ENCODE measurements at places on chromosomes 2 and 18.
A peak's percentile ranks its signal among the peaks of the same experiment; 100 is the strongest.

DNA sequence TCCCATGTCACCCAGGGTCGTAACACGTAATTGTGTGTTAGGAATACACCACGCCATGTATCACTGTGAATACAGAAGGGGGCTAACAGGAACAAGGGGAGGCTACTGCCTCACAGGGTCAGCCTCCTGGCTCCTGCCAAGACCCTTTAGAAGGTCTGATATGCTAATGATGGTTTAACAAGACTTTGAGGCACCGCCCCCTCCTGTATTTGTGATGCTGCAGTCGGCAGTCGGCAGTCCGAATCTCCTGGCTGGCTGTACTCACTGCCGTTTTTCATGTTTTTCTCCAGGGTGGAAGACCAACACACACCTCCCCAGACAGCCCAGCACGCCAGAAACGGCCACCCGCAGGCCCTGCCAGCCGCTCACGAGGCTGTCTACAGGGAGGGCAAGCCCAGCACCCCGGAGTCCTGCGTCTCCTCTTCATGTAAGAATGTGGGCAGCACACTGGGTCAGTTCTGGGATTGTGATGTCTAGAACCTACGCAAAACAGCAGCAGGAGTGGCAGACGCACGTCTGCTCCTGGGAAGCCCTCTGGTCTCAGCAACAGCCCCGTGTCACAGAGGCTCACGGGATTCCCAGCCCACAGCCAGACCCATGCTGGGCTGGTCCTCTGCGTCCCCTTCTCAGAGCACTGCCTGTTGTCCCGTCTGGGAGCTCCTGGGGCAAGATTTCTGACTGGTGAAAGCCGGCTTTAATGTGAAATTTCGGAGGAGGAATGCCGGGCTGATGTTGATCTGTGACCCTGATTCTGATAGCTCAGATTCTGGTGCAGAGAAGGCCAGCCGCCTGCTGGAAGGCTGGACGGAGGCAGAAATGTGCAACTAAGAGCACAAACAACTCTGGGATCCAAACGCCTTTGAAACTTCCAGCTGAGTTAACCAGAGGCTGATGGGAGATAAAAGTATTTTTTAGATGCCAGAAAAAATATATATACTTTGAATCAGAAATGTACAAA, 39.7 kb upstream of the B3GNT7 start:
- DNase-seq: no peak

GRCh38 chr2:28406276-28407096, 13.8 kb downstream of the FOSL2 start:
- DNase-seq: no peak

DNA sequence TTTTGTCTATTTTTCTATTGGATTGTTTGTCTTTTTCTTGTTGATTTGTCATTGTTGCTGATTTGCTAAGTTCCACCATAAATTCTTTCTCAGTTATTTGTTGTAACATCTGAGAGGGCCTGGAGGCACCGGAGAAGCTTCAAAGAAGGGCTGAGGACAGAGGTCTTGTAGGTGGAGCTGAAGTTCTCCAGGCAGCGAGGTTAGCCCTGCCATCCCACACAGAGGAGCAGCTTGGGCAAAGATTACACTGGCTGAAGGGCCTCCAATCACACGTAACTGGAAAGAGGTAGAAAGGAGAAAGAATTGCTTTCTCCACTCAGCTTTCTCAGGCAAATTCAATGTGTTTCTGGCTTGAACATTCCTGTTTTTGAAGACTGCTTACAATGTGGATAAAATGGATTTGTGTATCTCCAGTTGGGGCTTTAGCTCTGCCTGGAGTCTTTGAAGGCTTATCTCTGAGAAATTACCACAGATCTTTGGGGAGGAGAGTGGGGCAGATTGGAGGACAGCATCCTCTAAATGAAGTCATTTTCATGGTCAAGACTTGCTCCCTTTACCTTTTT, 21.1 kb upstream of the EMILIN2 start:
- no peak for DNase-seq

DNA sequence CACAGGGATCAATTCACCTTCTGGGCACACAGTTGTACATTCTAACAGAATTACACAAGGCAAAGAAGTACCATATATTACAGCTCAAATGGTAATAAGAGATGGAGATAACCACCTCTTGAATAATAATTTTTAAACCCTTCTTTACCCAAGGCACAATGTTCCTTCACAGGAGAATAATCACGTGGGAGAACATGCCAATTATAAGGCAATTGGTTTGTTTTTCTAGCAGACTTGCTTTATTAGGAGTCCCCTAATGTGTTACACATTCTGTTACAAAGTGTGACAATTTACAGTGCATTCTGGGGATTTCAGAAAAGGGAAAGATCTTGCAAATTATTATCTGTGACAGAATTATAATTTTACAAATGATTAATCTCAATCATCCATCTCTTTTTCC, 380.3 kb downstream of the RND3 start:
- DNase-seq: no peak

DNA sequence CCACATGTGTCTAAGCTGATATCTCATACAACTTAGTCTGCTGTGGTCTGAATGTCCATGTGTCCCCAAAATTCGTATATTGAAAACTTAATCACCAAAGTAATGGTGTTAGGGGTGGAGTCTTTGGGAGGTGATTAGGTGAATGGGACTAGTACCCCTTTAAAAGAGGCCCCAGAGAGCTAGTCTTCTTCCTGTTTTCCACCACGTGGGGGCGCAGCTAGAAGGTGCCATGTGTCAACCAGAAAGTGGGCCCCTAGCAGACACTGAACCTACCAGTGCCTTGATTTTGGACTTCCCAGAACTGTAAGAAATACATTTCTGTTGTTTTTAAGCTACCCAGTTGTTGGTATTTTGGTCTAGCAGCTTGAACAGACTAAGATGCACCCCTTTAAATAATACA, 86.6 kb downstream of the ASB1 start:
- peak; percentile 74 for DNase-seq

GRCh38 chr2:174235680-174236079, 12.7 kb downstream of the OLA1 start:
- DNase-seq: no peak

- peak; percentile 28 for DNase-seq
Measured at GRCh38 chr2:38074058-38074763, 1.7 kb downstream of the CYP1B1 start.

All from GM13977 (cell line).